ENCODE measurements at places on chromosomes 12 and 14.

DNA sequence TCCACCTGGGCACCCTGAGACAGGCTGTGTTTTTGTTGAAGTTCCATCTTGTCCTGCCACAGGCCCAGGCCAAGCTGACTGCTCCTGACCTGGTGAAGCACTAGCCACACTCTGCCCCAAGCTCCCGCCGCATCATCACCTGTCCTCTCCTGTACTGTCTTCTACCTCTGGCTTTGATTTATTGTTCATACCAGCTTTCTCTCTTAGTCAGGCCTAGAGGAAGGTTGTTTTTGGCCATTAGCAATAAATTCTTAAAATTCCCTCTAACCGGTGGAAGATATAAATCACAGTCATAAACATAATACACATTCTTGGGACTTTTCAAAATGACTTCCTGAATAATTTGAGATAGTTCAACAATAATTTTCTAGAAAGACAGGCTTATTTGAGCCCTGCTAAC, 169.4 kb downstream of the DAD1 start:
- DNase-seq = no peak

GRCh38 chr12:29389295-29389919, 8.4 kb upstream of the ERGIC2 start:
- no peak for DNase-seq

- peak; percentile 57 for DNase-seq
Measured at GRCh38 chr12:57005980-57006808, at the start of gene ZBTB39. ZBTB39 (minus strand) TSS chr12:57006546; CDS start chr12:57004917, 1,629 bp downstream.

GRCh38 chr14:33859306-33859705, 91.6 kb downstream of the EGLN3 start:
- no peak for DNase-seq

- DNase-seq = no peak
Measured at GRCh38 chr14:94584591-94585280, 3.5 kb downstream of the SERPINA5 start.

DNA sequence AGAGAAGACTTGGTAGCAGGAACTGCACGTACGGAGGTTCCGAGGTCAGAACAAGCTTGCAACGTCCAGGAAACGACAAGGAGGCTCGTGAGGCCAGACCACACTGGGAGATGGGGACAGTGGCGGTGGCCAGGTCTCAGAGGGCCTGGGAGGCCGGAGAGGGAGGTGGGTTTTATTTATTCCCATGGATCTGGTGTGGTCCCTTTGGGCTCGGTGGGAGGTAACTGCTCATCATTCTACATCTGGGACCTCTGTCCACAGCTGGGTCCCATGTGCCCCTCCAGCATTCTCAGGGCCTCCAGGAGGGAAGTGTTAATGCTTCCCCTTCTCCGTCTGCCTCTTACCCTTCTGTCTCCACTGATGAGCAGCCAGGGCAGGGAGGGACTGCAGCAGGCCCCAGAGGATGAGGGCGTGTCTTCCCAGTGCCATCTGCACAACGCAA, 35.7 kb upstream of the NCOR2 start:
- no peak for DNase-seq

DNA sequence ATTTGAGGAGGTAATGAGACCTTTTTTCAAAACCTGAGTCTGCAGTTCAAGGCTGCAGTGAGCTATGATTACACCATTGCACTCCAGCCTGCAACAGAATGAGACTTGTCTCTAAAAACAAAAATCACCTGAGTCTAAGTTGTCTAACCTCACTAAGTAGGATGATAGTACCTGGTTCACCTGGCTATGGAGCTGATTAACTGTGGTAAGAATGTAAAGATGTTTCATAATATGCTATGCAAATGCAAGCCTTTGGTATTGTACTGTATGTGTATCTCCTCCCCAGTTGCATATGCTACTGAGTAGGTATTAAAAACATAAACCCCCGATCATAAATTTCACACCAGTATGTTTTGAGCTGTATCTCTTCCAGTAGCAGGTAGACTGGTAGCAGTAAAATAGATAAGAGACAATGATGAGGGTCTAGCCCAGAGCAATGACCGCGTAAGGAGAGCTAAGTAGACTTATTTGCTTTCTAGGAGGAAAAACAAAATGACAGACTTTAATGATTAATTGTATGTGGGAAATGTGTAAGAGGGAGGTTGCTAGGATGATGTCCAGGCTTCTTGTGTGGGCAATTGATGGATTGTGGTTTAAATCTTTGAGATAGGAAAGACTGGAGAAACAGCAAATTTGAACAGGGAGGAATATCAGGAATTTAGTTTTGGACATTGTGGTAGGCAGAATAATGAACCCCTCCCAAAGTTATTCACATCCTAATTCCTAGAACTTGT, 41.6 kb upstream of the EGLN3 start:
- no peak for DNase-seq

GRCh38 chr12:130571089-130571488, 145.0 kb downstream of the RIMBP2 start:
- no peak for DNase-seq

- no peak for DNase-seq
Measured at GRCh38 chr12:75960086-75960910, 71.3 kb downstream of the PHLDA1 start.

- no peak for DNase-seq
Measured at GRCh38 chr12:1424674-1425395, 169.5 kb downstream of the FBXL14 start.

DNA sequence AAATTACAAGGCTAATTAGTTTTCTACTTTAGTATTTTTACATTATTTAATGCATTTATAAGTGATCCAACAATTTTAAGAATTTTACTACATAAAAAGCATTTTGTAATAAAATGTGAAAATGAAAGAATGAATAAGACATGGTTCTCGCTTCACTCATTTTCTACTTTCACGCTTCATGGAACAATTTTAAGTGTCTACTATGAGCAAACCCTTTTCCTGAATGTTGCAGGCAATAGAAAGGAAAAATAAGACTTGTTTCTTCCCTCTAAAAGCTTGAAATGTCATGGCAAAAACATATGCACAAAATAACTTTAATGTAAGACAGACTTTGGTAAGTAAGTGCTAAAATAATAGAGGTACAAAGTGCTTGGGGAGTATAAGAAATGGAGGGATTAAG, 205.7 kb upstream of the HMGA2 start:
- DNase-seq = no peak

- no peak for DNase-seq
Measured at GRCh38 chr12:21644516-21644915, 13.1 kb downstream of the LDHB start.

DNA sequence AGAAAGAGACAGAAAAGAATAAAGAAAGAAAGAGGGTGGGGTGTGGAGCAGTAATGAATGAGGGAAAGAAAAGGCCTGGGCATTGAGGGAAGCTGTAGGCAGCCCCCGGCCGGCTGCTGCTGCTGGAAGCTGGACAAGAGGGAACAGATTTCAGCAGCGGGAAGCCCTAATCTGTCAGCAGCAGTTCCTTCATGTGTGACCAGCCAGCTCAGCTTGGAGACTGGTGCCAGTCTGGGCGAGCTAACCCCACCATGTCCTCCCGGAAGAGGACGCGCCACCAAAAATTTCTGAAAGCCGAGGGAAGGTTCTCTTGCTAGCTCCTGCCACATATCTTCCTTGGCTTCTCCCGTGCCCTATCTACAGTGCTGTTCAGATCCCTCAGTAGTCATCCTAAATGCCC, 236.8 kb downstream of the GRIN2B start:
- DNase-seq = no peak

- no peak for DNase-seq
Measured at GRCh38 chr12:66163289-66163688, 6.5 kb downstream of the TMBIM4 start.

DNA sequence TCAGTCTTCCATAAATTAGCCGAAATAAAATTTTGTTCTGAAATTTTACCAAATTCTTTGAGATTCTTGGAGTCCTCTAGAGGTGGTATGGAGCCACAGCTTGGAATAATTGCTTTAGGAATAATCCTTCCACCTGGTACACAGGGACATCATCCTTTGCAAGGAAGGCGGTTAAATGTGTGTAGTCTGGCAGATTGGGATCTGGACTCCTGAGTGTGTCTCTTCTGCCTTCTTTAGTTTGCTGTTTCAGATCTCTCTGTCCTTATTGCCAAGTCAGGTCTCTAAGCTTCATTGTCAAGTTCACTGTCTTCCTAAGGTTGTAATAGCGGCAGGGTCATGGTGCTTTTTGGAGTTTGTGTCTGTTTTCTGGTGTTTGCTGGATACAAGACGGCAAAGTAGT, 393.9 kb upstream of the RGS6 start:
- DNase-seq = no peak

GRCh38 chr14:59337141-59337611, 128.0 kb downstream of the GPR135 start:
- DNase-seq = no peak

GRCh38 chr14:51240804-51241380, 845 bp downstream of the TMX1 start:
- DNase-seq = no peak

DNA sequence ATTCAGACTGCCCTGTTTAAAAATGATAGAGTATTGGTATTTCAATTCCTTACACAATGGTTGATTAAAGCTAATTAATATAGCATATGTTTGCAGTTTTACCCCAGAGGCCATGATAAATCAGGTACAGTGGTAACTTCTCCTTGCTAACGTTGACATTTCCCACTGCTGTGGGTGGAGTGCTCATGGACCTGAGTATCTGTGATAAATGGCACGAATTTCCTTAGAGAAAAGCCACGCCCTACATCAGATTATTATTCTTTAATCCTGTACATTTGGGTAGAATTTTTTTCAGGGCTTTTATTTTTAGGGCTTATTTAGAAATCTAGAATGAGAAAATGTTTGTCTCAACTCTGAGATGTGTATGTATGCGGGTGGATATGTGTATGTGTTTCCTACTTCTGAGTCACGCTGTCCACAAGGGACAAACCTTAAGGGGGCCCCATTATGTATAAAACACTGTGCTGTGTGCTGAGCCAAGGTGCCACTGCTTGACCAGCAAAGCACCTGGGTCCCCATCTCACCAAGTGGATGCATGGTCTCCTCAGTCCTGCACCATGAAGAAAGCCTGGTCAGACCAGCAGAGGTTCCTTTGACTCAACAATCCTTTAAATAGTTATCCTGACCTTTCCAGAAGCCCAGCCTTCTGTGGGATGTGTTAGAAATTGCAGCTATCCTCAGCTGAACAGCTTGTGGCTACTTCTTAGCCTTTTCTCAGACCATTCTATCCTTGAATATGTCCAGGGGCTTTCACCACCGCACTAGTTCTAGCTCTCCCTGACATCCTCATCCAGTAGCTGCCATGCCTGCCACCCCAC, 57.9 kb upstream of the STK38L start:
- DNase-seq = no peak

DNA sequence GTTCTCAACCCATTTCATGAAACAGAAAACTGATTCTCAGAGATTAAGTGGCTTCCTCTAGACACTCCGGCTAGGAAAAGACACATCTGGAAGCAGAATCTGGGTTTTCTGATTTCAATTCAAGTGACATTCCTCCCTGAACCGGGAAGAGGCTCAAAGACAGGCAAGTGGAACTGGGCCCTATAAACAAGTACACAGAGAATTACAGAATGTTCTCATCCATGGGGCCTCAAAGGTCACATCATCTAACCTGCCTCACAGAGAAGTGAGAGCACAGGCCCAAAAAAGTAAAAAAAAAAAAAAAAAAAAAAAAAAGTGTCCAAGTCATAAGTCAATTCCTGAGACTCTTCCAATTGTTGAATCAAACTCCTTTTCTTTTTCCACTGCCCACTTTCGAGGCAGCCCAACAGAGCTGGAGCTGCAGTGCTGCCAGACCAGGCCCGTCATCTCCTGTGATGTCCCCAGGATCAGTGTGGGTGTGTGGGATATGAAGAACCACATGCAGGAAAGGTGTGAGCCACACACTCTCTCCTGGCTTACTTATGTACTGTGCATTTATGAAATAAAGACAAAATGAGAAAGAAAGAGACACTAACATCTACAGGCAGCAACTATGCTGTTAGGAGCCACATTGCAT, 2.8 kb upstream of the KRT1 start:
- DNase-seq = no peak

DNA sequence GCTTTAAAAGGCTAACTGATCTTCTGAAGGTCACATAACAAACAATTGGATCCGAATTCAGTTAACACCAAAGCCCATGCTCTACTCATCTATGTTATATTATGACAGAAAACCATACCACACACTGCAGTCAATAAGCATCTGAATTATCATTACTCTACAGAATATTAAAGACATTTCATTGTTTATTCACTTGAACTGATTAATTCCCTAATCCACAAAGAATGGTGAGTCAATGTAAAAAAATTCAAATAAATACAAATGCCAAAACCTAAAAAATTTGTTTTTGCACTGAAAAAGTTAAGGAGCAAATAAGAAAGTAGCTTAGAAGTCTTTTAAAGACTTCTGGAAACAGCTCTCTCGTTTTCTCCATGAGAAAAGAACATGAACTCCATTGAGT, 13.7 kb downstream of the NID2 start:
- no peak for DNase-seq

- DNase-seq = no peak
Measured at GRCh38 chr14:50070840-50071548, 45.4 kb downstream of the VCPKMT start.

- DNase-seq = no peak
Measured at GRCh38 chr14:76941544-76941943, 87.0 kb downstream of the IRF2BPL start.

DNA sequence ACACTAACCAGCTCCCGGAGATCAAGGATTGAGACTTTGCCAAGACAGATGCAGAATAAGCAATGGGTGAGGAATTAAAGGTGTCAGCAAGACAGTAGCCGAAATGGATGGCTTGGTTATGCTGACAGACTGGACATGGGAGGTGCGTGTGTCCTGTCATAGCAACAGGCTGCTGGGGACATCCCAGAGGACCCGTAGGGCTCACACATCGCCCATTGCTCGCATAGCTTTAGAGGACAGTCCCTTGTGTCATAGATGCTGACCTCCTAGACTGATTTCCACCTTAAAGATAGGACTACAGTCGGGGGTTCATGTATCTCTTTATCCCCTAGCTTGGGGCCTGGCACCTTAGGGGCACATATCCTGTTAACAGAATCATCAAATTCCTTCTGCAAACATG, 324.5 kb downstream of the MED13L start:
- no peak for DNase-seq

- DNase-seq = no peak
Measured at GRCh38 chr12:4025181-4026019, 152.2 kb upstream of the PARP11 start.

- DNase-seq = no peak
Measured at GRCh38 chr12:77152623-77153193, 87.3 kb upstream of the E2F7 start.

GRCh38 chr12:77189901-77190416, 124.6 kb upstream of the E2F7 start:
- DNase-seq = no peak

GRCh38 chr12:67370979-67371378, 101.8 kb downstream of the CAND1 start:
- no peak for DNase-seq

- no peak for DNase-seq
Measured at GRCh38 chr14:89484051-89484844, 67.2 kb upstream of the FOXN3 start.

DNA sequence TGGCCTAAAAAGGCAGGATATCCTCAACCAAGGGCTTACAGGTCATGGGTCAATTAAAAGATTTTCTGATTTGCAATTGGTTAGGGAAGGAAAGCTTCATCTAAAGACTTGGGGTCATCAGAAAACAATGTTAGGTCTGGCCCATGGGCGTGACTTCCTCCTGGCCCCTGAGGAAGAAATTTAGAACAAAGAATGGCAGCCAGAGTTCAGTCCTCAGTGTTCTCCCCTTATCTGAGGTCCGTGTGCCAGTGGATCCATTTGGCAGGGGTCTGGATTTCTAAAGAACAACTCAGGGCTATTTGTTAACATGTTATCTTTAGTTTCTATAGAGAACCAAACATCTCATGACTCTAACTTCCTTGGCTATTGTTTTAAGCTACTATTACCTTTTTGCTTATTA, 27.8 kb upstream of the NFYB start:
- DNase-seq = no peak
